ENCODE measurements at places on chromosomes 4 and X.

GRCh38 chr4:145473203-145473602, 8.4 kb upstream of the SMAD1 start:
- no peak for DNase-seq

- no peak for DNase-seq
These were observed 12.1 kb upstream of the TLR8 start for GRCh38 chrX:12894074-12895030.

- no peak for DNase-seq
These were observed 88.1 kb upstream of the TSPAN5 start for GRCh38 chr4:98746530-98746929.

- DNase-seq = no peak
These were observed 53.8 kb upstream of the TBC1D14 start for GRCh38 chr4:6855692-6856297.

- DNase-seq = no peak
These were observed 89.3 kb upstream of the STX18 start for GRCh38 chr4:4631150-4631549.

DNA sequence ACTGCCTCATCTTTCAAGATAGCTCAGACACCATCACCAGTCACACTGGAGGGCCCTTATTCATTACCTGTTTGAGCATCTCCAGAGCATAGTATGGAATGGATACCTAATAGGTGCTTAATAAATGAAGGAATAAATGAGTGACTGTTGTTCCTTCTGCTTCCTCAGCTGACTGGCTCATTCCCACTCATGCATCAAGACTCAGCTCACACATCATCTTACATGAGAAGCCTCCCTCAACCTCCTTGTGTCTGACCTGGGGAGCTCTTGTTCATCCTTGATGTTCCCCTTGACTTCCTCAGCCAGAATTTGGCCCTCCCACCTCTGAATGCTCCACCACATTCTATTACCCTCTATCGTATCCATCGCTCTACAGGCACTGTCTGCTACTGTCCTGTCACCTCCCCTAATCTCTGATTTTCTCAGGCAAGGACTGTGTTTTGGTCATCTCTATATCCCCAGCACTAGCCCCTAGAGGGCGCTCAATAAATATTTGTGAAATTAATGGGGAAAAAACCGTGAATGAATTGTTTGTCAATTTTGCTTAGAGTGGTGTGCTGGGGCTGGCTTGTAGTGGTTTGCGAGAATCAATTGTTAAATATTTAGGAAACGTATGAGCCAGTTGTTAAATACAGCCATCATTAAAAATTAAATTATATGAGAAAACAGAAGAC, 88.3 kb downstream of the NHSL2 start:
- DNase-seq = no peak

- DNase-seq = no peak
These were observed 129.8 kb downstream of the SLC7A11 start for GRCh38 chr4:138112389-138112788.

DNA sequence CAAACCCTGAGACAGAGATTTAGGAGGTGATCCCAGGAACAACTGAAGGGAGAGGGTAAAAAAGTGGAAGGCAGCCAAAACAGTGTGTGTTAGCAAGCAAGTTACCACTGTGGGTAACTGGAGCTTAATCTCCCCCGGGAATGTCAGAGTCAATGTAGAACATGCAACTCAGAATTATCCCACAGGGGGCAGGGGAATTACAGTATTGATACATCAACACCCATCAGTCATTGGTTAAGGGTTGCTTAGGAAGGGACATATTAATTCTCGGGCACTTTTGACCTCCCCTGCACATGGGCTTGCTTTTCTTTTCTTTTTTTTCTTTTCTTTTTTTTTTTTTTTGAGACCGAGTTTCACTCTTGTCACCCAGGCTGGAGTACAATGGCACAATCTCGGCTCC, 29.3 kb downstream of the CXorf58 start:
- DNase-seq = no peak

DNA sequence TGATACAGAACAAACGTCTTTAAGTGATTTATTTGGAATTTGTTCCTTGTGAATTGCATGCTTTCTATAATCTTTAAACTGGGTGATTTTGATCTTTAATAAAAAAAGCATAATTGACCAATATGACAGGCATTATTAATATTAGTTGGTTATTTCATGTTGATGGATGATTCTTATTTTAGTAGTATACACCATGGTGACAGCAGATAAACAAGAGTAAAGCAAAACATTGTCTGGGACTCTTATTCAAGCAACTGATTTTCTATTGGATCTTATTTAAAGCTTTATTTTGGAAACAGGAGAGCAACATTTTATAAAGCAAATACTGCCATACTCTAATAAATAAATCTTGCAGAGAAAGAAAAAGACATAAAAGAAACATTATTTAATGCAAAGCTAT, 591.4 kb upstream of the GNPDA2 start:
- DNase-seq = no peak

DNA sequence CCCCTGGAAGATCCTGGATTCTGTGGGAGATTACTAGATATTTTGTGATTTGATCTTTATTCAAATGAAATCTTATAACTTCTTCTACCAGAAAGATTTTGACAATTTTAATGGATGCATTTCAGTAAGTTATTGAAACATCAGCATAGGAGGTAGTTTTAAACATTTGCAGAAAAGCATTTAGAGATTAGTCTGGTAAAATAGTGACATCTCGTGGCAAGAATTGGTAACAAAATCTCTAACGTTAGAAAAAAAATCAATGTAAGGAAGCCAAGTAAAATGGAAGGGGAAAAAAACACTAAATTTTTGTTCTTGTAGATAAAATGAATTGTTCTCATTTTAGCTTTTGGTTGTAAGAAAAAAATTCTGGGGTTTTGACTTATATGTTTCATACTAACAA, 73.3 kb downstream of the TASL start:
- DNase-seq = no peak

GRCh38 chrX:56385336-56385735, 153.2 kb downstream of the KLF8 start:
- DNase-seq = no peak

- DNase-seq = no peak
These were observed 50.4 kb downstream of the FHIP1A start for GRCh38 chr4:151459375-151459774.

DNA sequence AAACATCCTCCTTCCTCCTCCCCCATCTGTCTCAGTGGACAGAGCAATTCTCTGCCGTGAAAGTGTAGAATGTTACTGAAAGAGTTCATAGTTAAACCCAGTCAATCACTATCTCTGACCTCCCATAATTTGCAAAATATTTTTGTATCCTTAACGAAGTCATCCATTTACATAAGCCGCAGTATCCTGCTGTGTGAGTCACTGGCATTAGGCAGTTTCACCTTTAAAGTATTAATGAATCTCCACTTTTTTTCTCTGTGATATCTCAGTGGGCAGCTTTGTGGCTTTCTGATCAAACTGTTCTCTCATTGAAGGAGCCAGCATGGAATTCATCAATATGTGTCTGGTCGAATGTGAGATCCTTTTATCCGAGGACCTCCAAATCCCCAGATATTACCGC, 678.6 kb upstream of the TENM3 start:
- DNase-seq = no peak

DNA sequence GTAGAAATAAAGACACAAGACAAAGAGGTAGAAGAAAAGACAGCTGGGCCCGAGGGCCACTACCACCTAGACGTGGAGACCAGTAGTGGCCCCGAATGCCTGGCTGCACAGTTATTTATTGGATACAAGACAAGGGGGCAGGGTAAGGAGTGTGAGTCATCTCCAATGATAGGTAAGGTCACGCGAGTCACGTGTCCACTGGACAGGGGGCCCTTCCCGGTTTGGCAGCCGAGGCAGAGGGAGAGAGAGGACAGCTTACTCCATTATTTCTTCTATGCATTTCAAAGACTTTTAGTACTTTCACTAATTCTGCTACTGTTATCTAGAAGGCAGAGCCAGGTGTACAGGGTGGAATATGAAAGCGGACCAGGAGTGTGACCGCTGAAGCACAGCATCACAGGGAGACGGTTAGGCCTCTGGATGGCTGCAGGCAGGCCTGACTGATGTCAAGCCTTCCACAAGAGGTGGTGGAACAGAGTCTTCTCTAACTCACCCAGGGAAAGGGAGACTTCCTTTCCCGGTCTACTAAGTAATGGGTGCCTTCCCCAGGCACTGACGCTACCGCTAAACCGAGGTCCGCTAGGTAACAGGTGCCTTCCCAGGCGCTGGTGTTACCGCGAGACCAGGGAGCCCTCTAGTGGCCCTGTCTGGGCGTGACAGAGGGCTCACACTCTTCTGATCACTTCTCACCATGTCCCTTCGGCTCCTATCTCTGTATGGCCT, 44.9 kb downstream of the ZBTB49 start:
- DNase-seq = peak; percentile 48

DNA sequence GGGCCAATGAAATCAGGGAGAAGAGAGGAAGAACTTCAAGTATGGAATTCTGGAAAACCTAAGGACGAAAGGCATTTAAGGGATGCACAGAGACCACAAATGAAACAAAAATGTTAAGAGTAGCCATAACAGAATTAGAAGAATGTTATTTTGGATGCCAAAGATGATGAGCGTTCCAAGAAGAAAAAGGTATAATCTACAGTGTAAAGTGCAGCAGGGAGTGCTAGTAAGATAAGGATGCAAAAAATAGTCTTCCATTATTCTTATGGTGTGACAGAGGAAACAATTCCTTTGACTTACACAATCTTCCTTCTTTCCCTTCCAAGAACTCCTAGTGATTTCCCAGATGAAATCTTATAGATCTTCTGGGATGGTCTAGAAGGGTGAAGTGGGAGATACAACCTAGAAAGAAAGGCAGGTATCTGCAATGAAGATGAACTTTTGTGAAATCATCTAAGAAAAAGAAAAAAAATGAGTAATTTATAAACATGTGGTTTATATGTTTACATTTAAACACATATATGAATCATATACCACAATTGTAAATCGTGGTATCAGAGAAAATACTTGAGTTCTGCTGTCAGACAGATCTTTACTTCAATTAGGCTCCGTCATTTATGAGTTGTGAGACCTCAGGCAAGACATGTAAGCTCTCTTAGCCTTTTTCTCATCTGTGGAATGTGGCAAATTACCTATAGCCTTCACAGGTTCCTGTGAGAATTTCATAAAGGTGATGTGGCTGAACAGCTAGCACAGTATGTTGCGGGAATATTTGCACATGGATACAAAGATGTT, 8.1 kb downstream of the MORF4L2 start:
- DNase-seq = no peak

DNA sequence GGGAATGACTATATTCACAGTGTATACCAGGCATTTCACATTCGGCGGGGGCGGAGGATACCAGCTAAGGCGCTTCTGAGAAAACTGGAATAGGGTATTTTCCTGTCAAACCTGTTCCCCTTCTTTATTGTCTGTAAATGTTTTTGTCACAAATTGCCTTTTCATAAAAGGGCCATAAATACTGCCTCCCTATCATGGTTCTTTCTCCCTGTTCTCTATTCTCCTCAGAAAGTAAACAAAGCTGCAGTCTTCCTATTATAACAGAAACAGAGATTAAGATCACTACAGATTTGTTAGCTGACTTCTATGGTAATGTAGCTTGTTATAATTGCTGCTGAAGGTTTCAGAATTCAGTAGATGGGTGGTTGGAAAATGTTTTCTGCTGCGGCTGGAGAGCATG, 32.2 kb downstream of the MID2 start:
- no peak for DNase-seq

DNA sequence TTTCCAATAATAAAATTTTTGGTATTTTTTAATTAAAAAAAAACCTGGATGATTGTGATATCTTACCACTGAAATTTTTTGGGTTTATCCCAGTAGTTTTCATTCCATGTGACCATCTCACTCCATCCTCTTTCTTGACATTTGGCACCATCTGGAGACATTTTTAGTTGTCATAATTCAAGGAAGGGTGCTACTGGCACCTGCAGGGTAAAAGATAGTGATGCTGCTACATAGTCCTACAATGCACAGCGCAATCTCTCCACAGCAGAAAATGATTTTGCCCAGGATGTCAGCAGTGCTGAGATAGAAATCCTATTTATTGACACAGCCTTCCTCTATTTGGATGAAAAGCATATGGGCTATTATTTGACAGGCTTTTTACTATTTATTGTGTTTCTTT, 79.3 kb downstream of the RBPJ start:
- DNase-seq = no peak

DNA sequence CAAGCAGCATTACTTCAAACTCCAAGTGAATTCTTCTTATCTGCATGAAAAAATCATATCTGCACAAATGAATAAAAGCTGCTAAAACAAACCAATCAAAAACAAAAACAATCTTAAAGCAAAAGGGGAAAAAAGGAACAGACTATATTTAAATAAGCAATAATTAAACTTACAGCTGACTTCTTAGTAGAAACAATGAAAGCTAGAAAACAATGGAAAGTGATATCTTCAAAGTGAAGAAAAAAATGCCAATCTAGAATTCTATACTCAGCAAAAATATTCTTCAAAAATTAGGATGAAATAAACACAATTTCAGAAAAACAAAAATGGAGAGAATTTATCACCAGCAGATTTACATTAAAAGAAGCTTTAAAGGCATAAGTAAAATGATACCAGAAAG, 20.0 kb downstream of the STBD1 start:
- no peak for DNase-seq

DNA sequence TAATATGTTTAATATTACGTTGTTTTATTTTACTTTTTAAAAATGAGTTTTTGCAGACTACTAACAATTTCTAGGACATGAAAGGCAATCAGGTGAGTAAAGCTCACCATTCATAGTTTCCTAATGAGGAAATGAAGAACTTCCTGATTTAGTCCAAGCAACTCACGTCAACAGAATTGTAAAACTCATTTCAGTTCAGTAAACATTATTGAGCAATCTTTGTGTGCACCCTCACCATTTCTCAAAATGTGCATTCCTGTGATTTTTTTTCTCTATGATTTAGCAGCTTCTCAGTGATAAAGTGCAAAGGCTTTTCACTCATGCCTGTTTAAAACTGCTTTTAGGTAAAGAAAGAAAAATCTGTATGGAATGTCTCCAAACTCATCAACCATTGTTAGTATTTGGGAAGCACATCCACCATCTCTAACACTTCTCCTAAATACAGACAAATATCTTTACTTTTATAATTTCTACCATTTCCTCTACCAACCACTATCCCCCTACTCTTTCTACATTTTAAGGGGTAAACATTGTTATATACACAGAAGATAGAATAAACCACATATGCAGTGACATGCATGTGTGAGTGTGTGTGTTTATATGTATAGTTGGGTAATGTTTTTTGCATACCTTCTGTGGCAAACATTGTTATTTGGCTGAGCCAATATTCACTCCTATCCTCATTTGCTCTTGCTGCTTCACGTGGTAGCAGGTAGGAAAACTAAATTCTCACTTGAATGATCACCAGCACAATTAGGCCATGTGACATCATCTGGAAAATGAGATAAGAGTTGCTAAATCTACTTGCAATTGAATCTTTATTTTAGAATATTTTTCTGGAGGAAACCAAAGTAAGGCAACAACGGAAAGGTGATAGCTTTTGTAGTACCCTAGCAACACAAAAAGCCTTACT, 54.7 kb upstream of the PRDM8 start:
- no peak for DNase-seq

Data from stimulated activated CD8-positive, alpha-beta memory T cell treated with anti-CD3 and anti-CD28 coated beads, Interleukin-7, amount 100 ng/mL, for 1 hour (primary cell).